ENCODE measurements at places on chromosomes 16 and 17.
A peak's percentile ranks its signal among the peaks of the same experiment; 100 is the strongest.

DNA sequence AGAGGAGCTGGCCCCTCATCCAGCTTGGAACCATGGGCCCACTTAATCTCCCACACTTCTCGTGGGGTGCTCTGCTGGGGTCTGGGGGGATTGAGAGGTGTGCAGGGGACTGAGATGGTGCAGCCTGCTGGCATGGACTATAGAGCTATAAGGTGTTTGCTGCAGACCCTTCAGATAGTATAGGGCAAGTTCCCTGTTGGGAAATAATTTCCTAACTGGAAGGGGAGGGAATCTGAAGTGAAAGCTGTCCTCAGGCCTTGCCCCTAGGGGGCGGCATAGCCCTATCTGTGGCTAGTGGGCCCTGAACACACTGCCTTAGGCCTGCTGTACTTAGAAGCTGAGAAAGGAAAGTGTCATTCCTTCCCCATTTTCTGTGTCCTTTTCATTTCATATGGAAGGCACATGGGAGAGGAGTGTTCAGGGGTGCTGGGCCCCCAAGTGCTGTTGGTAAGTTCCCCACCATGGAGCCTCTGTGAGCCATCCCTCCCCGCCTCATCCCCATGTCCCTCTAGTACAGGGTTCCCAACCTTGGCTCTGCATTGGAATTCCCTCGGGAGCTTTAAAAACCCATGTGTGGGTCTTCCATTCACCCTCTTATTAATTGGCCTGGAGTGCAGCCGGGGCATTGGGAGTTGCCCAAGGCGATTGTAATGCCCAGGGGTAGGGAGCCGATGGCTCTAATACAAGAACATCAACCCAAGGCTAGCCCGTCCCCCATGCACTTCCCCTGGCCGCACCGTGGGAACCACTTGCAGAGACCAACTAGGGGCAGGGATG is 19.7 kb downstream of the GOSR2 start:
- peak; percentile 22 for DNase-seq

GRCh38 chr17:48520631-48521079 is 10.2 kb downstream of the HOXB1 start:
- no peak for DNase-seq

DNA sequence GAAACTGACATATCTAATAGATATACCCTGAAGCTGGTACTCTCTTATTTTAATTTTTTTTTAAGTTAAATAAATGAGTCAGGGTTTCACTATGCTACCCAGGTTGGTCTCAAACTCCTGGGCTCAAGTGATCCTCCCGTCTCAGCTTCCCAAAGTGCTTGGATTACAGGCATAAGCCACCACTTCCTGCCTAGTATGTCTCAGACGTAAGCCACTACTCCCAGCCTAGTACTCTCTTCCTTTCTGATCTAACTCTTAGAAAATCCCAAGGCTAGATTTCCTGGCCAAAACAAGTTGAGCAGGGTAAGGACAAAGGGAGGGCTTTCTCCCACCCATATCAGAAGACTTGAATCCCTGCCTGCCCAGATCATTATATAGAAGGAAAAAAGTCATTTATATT is 33.7 kb downstream of the HOXB1 start:
- DNase-seq, result no peak

DNA sequence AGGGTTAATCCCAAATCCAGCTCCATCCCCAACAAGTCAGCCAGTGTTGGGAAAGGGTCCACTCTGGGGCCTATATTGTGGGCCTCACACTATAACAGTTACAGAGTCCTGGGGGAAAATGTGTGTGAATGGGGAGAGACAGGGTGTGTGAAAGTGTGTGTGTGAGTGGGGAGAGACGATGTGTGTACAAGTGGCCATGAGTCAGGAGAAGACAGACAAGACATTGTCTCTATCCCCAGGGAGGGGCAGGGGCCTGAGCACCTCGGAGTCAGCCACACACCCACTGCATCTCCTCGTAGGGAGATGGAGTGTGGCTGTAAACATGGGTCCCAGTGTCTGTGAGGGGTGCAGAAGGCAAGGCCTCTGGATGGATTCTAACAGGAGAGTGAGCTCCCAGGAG is 2.9 kb downstream of the CRHR1 start:
- DNase-seq, result no peak

- no peak for DNase-seq
Observed at GRCh38 chr17:18031955-18032354, 7.0 kb downstream of the ATPAF2 start.

GRCh38 chr17:7034955-7035590 is 742 bp upstream of the SLC16A13 start:
- no peak for DNase-seq

GRCh38 chr16:8537691-8538342 is 52.5 kb downstream of the TMEM114 start:
- DNase-seq, result no peak

DNA sequence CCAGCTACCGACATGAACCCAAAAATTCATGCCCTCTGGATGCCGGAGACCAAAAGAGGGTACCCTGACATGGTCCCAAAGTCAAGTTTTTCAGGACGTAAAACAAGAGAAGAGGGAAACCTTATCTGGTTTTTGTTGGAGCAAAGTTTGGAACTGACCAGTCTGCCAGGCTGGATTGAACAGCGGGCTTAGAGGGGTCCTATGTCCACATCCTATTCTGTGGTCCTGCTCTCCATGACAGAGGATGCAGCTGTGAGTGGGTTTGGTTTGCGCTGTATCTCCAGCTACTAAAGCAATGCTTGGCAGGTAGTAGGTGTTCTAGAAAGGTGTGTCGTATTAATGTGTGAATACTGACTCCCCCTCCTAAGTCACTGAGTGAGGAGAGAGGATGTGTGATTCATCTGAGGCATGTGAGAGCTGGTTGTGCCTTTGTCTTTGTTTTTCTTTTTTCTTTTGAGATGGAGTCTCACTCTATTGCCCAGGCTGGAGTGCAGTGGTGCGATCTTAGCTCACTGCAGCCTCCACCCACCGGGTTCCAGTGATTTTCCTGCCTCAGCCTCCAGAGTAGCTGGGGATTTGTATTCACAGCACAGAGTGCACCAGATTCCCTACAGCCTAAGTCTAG is 31.0 kb downstream of the PMM2 start:
- no peak for DNase-seq

GRCh38 chr16:14437426-14437825 is 192.6 kb downstream of the PARN start:
- DNase-seq, result no peak

GRCh38 chr16:69316595-69317034 is 5.5 kb downstream of the VPS4A start:
- DNase-seq, result no peak

- DNase-seq, result no peak
Observed at GRCh38 chr17:19332371-19333131, 30.0 kb downstream of the B9D1 start.

DNA sequence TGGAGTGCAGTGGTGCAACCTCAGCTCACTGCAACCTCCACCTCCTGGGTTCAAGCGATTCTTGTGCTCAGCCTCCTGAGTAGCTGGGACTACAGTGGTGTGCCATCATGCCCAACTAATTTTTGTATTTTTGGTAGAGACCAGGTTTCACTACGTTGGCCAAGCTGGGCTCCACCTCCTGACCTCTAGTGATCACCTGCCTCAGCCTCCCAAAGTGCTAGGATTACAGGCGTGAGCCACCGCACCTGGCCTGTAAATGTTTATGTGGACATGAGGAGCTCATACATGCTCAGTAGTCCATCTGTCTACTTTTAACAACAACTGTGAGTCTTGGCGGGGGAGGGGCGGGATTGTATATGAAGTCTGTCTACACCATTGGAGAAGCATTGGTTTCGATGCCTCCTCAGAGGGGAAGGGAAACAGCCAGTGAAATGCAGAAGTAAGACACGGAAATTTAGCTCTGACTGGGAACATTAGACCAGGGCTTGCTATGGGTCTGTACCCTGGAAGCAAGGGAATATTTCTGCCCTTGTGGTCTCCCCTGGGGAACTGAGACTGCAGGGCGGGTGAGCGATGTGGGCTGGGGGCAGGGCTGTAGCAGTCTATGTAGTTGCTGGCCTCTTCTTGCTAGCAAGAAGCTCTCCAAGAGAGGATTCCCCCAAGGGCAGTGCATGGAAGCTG is 9.3 kb downstream of the NUBP1 start:
- no peak for DNase-seq

- DNase-seq, result no peak
Observed at GRCh38 chr17:54899721-54900456, 763 bp upstream of the TOM1L1 start.

DNA sequence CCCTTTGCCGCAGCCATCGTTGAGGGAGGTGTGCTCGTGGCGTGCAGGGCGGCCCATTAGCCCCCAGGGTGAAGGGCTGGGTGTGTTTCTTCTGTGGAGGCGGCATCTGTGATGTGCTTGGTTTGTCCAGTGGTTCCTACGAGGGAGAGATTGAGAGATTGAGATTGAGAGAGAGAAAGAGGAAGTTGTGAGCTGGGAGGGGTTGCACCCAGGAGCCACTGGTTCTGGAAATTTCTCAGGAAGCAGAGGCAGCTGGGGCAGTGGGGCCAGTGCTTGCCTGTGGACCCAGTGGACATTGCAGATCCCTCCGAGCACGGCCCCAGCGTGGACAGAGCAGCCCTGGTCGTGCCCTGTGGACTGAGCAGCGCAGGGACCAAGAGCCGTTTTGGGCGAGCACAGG is 72.0 kb upstream of the ZNF750 start:
- no peak for DNase-seq

DNA sequence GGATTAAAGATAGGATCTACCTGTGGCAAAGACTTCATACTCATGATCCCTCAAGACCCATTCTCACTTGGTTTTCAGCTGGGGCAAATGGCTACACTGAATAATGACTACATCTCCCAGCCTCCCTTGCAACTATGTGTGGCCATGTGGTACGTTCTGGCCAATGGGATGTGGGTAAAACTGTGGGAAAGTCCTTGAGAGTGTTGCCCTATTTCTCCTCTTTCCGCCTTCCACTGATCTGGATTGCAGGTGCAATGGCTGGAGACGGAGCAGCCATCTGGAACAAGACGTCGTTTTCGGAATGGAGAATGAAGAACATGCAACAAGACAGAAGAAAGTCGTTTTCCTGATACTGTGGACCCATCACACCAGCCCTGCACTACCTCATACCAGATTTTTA is 48.5 kb downstream of the HAPSTR1 start:
- DNase-seq, result no peak

- no peak for DNase-seq
Observed at GRCh38 chr17:18187226-18187625, 3.6 kb downstream of the ALKBH5 start.

DNA sequence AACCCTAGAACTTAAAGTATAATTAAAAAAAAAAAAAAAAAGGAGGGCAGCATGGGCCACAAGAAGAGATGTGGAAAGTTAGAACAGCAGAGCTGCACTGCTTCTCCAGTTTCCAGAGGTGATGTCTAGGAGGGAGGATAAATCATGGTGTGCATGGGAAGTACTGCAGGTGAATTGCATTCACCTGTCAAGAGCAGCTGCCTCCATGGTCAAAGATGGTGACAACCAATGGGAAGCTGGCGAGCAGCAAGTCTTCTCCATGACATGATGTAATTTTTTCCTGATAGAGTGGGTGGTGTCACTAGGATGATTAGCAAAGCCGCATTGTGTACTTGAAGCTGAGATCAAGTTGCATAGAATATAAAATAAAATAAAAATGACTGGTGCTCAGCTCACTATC is 95.6 kb upstream of the HS3ST4 start:
- DNase-seq, result no peak

DNA sequence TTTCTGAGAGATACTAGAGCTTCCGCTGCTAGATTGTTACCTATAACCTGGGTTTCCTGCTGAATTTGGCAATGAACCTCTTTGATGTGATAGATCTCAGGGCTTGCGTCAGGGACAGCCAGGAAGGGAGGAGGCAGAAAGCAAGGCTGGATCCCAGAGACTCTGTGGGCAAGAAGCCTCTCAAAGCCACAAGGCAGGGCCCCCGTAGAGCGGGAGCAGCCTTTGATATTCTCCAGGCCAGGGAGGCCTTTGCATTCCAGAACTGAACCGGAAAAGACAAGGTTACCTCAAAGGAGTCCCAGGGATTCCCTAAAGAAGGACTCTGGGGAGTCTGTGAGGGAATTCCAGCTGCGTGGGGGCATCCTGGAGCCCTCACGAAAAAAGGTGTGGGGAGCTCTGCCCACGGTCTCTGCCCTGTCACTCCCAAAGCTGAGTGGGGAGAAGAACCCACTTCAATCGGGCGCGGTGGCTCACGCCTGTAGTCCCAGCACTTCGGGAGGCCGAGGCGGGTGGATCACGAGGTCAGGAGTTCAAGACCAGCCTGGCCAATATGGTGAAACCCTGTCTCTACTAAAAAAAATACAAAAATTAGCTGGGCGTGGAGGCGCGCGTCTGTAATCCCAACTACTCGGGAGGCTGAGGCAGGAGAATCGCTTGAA is 14.3 kb upstream of the SCIMP start:
- no peak for DNase-seq

DNA sequence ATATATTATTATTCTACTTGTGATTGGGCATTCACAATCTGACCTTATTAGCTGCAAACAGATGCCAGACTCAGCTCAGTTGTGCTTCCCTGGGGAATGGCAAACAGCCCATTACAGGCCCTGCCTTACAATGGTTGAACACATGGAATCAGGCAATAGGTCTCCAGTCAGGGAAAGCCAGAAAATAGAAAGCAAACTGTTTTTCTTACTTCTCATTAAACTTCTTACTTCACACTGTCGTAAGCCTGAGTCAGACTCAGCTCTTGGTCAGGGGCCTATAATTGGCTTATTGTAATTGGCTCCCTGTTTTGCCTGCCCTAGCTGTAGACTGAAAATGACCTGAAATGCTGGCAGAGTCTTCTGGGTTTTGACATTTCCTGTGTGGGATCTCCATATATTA is 77.0 kb upstream of the CA10 start:
- DNase-seq, result no peak

DNA sequence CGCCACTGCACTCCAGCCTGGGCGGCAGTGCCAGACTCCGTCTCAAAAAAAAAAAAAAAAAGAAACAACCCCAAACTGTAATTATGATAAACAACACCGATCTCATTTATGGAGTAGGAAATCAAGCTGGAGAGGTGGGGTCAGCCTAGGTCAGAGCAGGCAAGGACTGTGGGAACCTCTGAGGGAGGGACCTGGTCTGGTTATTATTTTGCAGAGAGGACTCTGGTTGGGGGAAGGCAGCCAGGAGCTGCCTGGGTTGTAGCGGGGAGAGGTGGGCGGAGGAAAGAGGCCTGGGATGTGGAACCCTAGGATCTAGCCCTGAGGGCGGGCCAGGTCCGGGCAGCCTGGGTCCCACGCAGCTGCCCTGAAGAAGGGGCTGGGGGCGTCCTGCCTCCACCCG is 10.9 kb upstream of the HS3ST6 start:
- DNase-seq, result no peak
